ENCODE measurements at places on chromosomes 2 and 18.
A peak's percentile ranks its signal among the peaks of the same experiment; 100 is the strongest.

DNA sequence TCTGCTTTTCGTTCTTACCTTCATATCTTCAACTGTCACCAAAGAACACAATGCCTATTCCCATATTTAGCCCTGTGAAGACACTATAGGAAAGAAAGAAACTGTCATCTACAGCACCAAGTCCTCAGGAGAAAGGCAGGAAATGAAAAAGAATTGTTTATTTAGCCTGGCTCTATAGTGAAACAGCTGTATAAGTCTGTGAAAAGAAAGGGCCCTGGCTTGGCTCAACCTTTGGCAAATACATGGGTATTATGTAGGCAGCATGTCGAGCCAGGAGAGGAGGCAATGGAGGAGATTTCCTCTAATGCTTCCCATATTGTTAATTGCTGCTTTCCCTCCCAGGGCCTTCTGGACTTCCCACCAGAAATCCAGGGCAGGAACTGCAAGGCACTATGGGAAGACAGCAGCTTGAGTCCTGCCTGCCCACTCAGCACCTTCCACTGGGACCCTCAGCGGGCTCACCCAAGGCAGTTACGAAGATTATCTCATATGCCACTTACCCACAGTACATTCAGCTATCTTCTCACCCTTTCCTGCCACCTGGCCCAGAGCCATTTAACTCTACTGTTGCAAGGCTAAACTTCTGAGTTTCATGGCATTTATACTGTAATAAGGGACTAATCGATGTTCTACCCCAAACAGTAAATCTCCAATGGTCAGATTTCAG lies 30.1 kb downstream of the SLC8A1 start:
- DNase-seq: no peak

DNA sequence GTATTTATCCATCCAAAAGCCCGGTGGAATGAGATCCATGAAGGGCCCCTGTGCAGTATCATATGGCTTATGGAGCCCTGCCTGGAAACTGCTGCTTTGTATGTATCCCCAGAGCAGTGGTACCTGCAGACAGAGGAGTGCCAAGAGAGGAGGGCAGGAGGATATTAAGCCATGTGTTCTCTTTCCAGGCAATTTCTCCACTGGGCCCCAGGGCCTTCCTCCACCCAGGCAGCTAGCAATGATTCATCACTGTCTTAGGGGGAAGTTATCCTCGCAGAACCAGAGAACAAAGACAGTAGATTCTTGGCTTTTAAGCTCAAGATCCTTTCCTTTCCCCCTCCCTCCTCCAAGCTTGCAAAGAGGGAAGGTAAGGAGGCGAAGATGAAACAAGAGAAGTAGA lies 98.1 kb downstream of the LRRC30 start:
- no peak for DNase-seq

DNA sequence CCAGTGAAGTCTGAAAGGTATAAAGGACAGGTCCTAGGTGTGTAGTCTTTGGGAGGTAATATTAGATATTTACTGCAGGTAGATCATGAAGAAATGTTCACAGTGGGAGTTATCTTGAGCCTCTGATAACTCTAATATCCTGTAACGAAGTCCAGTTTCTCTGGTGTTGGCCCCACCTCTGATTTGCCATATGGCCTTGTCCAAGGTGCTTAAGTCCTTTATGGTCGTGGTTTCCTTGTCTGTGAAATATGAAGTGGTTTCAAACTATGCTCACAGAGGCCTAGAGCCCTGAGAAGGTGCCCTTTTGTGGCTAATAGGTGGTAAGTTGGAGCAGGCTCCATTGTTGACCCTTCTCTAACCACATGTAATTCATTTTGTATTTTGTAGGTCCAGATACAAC lies 190.7 kb downstream of the ICOS start:
- DNase-seq: no peak

DNA sequence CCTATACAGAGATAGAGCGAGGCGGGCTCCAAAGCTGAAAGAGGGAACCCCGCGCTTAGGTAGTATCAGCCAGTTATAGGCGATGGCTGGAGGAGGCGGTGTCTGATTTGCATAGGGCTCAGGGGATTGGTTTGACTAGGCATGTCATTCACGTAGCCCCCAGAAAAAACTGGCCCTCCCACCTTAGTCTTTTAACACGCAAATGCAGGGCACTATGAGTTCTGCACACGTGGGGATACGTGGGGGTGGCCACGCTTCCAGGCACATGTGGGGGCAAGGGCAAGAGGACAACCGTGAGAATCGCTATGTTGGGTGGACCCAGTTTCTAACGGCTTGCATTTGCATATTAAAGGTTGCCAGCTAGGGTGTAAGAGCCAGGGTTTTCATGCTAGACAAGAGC lies 56.7 kb upstream of the MSTN start:
- DNase-seq: peak; percentile 43

- no peak for DNase-seq
Measured at GRCh38 chr2:79670198-79670597, 157.3 kb downstream of the CTNNA2 start.

DNA sequence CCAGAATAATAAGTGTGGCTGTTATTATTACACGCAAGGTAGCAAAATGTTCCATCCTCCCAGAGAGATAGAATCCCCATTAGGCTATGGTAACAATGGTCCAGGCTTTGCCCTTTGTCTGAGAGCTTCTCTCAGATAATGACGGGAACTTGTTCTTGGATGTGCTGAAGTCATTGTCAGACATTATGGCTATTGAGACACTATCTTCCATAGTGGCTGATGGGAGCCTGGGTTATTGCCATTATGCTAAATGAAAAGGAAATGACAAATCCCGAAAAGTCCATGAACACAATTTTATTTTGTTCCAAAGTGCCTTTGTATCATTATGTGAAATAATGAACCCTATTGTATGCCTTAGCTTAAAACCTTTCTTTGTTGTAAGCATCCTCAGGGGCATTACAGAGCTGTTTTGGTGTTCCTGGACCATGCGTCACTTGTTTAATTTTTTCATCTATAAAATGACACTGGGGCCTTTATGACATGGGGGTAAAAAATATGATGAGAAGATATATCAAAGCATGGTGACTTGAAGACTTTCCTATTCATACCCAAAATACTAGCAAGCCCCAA lies 218.5 kb downstream of the KCNS3 start:
- DNase-seq: no peak

- no peak for DNase-seq
Measured at GRCh38 chr2:38597115-38597514, 5.6 kb downstream of the HNRNPLL start.

DNA sequence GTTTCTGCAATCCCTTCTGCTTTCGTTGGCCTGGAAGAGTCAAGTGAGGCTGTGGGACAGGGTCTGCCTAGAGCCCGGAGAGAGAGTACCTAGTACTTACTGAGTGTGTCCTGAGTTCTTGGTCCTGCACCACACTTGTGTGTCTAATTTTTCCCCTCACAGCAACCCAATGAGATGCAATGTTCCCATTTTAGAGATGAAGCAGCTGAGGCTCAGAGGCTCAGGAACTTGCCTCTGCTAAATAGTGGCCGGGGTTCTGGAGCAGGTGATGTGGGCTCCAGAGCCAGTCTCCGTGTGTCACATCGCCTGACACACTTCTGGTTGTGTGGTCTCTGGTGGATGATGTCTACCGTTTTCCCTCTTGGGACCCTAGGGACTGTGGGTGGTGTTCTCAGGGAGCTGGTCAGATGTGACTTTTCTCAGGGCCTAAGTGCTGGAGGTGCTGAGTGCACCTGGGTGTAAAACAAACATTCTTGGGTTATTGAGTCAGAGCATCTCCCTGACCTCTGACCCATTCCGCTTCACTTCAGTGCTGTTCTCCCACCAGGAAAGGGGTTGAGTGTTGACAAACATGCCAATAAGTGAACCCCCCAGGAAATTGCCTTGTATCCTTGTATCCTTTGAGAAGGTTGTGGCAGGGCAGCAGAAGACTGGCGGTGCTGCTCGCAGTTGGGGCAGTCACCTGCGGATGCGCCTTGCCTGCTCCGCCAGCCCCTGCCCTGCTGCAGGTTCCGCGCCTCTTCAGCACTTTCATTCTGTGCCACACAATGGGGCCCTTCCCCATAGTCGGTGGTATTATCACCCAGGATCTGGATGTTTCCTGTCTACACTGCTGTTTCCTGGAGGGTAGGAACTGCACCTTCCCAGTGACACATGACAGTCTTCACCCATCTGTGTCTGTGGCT lies 32.1 kb downstream of the HK2 start:
- DNase-seq: no peak

DNA sequence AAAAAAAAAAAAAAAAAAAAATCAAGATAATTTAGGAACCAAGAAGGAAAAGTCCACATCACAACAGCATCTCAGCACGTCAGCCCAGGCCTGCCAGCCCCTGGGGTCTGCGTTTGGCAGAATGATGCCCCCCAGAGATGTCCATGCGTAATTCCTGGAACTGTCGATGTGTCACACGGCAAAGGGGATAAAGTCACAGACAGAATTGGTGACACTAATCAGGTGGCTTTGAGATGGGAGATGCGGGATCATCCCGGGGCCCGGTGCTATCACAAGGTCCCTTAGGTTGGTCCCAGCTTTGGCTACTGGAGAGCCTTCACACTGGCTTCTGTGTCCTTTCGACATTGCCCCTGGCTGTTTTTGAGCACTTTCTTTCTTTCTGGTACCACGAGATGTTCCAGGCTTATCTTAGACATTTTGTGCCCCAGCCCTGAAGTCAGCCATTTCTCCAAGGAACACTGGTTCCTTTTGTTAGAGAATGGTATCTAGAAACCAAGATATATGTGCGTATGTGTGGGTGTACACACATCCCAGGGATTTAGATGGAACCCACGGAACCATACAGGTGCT lies 20.7 kb downstream of the RAMP1 start:
- DNase-seq: no peak
